ENCODE measurements at places on chromosomes 1 and 21.
A peak's percentile ranks its signal among the peaks of the same experiment; 100 is the strongest.

DNA sequence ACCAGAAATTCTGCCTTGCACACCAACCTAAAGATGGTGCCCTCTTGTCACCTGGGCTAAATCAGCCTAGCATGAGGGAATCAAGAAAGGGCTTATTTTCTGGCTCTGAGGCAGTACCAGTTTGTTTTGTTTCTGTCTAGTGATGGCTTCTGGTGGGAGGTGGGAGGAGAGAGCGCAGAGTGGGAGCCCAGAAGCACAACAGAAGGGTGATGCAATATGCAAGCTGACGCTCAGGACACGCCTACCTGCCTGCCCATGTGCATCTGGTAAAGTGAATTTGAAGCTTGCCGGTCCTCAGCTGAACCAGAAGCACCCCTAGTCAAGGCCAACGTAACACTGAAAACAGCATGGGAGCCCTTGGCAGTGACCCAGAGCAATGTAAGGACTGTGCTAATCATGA, 138.4 kb upstream of the TIAM1 start:
- no peak for DNase-seq

DNA sequence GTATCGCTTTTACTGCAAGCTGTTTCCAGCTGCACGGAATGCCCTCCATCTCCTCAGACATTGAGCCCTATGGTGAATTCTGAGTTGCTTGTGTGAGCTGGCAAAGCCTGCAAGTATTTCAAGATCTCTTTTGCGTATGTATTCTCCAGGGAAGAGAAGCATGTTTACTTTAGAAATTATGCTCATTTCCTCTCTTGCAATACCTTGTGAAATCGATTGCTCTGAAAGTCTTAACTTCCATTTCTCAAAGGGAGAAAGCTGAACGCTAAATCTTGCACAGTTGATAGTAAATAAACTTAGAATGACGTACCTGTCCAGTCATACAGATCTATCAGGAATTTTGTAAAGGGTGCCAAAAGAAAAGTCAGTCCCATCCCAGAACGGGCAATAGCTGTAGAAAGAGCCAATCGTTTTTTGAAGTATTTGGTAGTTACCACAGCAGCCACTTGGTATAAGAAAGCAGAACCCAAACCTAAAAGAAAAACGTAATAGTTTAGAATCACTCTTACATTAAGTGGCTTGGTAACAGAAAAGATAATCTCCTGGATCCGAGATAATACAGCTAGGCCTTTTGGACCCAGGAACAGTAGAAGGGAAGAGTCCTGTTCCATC, 10.0 kb downstream of the SLC16A4 start:
- DNase-seq, result no peak

GRCh38 chr21:14070049-14070893, 140.5 kb downstream of the LIPI start:
- no peak for DNase-seq

DNA sequence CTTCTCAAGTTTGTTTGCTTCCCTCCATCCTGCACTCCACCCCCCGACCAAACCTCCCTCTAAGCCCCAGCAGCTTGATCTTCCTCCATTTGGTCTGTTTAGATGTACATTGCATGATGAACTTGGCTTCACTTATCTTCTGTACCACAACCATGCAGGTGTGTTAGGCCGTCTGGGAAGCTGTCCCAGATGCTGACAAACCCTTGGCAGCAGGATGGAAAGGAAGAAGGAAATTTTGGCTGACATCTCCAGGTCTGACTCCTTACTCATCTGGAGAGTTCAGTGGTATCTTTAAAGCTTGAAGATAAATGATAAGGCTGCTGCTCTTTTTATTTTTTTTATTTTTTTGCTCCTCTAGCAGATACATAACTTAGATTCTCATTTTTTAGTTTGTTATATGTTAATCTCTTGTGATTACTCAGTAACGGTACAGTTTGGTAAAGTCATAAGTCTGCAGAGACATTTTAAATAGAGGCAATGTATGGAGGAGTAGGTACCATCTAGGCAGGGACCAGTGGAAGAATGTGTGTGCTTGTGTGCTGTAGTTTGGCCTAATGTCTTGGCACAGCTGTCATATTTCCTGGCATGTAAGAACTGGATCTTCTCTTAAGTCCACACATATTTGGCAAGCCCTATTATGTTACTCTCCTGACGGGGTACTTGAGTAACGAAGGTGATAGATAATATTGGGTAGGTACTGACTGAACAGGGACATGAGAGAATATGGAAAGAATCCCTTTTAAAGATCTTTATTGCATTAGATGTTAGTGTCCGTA, 79.7 kb downstream of the CACHD1 start:
- DNase-seq, result no peak

GRCh38 chr1:170126696-170127095, 19.1 kb upstream of the NTMT2 start:
- peak; percentile 9 for DNase-seq

- no peak for DNase-seq
Observed at GRCh38 chr1:56686169-56686568, 41.1 kb downstream of the PRKAA2 start.

DNA sequence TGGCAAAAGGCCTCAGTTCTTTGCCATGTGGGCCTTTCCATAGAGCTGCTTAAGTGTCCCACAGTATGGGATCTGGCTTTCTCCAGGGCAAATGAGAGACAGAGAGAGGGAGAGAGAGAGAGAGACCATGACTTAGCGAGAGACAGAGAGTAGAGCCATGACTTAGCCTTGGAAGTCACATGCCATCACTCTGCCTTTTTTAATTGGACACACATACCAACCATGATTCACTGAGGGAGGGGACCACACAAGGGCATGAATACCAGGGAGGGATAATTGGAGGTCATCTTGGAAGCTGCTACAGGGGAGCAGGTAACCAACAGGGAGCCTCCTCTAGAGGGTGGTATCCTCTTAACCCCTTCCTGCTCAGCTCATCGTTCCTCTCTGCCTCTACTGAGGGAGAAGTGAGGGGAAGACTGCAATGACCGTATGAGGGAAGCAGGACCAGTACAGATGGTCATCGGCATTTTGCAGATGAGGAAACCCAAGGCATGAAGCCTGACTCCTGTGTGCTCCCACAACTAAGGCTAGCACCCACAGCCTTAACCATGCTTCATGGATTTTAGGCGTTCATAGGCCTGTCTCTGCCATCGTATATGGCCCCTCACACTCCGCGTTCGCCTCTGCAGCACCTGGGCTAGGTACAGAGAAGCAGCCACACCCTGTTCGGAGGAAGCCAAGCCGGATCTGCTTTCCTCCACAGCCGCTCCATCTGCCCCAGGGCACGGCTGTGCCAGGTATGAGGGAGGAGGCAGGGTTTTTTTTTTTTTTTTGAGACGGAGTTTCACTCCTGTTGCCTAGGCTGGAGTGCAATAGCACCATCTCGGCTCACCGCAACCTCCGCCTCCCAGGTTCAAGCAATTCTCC, 38.6 kb downstream of the MEF2D start:
- peak; percentile 40 for DNase-seq

DNA sequence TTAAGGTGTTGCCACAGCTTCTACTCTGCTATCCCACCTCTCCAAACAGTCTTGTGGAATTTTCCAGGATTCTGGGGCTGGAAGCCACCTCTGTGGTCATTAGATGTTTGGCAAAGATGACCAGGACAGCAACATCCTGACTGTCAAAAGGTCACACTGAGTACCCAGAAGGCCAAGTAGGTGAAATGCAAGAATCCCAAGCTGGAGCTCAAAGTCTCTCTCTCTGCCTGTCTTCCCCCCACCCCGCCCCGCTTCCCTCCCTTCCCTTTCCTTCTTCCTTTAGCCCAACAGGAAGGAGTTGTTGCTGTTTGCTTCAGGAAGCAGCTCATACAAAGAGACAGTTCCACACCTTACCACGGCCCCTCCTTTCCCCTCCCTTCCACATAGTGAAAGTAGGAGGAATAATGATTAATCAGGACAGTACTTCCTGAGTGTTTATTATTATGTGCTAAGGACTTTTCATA, 75.6 kb upstream of the SLC2A1 start:
- no peak for DNase-seq

- DNase-seq, result no peak
Observed at GRCh38 chr21:38822778-38823238, 17.1 kb downstream of the ETS2 start.

DNA sequence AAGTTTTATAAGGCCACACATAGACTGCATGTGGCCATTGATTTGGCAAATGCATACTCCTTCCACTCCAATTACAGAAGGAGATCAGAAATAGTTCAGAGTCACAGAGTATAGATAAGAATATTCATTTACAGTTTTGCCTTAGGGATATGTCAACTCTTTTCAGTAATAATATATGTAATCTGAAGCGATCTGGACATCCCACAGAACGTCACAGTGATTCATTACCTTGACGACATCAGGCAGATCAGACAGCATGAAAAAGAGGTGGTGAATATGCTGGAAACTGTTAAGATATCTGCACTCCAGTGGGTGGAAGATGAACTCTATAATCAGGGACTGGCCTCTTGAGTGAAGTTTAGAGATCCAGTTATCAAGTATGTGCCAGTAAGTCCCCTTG, 240.4 kb downstream of the DPYD start:
- no peak for DNase-seq

GRCh38 chr1:26574719-26575251, 45.2 kb downstream of the RPS6KA1 start:
- DNase-seq, result no peak

GRCh38 chr1:178407655-178408054, 89.1 kb downstream of the CLEC20A start:
- no peak for DNase-seq

DNA sequence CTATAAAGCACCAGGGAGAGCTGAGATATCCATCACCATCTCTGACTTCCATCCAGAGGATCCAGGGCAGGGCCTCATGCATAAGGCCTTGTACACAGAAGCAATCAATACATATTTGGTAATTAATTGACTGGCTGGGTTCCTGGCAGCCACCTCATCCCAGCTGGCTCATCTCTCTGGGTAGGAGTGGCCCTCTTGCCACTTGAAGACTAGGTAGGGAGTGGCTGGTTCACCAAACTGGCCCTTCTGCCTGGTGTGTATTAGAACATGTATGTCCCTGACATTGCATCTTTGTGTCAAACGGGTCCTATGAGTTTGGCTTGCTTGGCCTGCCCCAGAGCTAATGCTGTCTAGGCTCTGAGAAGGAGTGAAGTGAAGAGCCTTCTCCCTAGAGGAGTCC, 11.8 kb downstream of the NUAK2 start:
- no peak for DNase-seq

DNA sequence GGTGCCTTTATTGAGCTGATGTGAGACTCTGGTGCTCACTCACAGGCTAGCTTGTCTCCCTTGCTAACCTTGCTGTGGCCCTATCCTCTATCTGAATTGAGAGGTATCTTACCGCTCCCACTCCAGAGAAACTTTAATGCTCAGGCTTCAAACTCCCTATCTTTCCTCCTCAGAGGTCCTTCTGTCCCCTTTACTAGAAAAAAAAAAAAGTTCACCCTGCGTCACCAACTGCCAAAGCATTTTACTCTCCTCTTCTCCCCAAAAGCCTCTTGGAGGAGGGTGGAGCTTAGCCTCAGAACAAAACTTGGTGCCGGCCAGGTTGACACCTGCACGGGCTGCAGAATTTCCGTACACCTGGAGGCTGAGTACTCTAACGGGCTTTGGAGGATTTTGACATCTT, 55.1 kb downstream of the ATP2B4 start:
- DNase-seq, result no peak

GRCh38 chr1:9449976-9450696, 89.1 kb upstream of the SLC25A33 start:
- DNase-seq, result no peak

DNA sequence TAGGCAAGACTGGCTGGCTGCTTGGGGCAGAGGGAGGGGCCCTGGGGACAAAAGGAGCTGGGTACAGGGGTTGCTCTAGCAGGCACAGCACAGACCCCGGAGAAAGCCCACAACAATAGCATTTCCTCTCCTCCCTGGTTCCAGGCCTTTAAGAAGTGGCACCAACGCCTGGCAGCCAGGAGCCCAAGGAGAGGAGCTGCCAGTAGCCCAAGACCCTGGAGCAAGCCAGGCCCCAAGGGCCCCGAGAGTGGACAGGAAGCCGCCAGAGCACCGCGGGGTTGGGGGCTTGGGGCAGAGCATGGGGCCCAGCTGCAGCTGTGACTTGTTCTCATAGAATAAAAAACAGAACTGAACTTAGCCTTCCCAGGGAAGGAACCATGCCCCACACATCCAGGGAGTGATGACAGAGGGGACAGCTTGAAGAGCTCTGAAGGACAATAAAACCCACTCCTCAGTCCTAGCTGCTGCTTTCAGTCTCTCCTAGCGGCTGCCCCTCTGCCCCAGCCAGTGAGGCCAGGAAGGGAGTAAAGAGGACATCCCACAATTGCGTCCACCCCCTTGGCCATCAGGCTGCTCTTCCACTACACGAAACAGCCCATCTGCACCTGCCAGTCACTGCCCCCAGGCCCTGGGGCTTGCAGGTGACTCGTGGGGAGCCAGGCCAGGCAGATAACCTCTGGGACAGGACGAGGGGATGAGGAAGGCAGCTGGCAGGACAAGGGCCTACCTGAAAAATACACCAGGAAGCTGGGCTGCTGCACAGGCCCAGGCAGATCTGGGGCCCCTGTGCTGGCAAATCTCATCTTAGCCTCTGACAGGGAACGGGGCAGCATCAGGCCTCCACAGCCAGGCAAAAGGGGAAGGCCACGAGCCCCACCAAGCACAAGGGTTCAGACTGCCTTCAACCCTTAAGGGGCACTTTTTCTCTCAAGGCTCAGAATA, 16.4 kb downstream of the MTHFR start:
- no peak for DNase-seq

DNA sequence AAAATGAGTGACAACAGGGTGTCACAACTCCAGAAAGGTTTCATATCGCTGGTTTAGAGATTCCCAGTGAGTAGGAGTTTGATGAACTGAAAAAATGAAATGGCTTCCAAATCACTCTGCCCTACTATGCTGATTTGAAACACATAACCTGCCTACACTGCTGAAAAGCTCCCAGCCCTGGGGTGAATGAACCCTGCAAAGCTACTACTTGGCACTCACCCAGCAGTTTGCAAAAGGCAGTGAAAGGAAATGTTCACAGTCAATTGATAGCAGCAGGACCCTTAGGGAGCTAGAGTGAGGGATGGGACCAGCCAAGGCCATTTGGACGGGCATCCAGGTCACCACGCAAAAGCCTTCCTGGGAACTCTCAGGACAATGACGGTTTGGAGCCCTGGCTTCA, 44.4 kb upstream of the SRP9 start:
- no peak for DNase-seq

GRCh38 chr1:200401708-200402107, 8.1 kb downstream of the ZNF281 start:
- DNase-seq, result no peak

DNA sequence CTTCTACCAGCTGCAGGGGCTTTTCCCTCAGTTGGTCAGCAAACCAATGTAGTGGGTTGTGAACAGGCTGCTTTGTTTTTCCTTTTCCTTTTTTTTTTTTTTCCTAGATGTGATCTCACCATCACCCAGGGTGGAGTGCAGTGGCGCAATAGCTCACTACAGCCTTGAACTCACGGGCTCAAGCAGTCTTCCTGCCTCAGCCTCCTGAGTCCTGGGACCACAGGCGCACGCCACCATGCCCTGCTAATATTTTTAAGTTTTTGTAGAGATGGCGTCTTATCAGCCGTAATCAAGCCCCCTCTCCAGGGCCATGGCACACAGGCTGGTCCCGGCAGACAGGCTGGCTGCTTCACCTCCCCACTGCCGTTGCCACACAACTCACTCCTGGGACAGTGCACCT, 3.4 kb upstream of the TRIM11 start:
- DNase-seq, result no peak

GRCh38 chr1:61120246-61120840, 38.0 kb downstream of the NFIA start:
- DNase-seq, result no peak

Measured in RWPE1 (cell line).